ENCODE measurements at places on chromosomes 3 and 15.

DNA sequence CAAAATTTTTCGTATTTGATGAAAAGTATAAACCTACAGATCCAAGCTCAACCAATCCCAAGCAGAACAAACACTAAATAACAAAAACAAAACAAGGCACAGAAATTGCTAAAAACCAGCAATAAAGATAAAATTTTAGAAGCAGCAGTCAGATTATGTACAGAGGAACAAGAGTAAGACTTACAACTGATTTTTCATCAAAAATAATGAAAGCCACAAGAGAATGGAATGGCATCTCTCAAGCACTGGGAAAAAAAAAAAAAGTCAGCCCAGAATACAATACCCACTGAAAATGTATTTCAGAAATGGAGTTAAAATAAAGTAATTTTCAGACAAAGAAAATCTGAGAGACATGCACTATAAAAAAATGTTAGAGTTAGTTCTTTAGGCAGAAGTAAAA is 27.0 kb downstream of the GPR156 start:
- no peak for DNase-seq

GRCh38 chr3:168044049-168044448 is 51.7 kb downstream of the GOLIM4 start:
- DNase-seq = no peak

- no peak for DNase-seq
Observed at GRCh38 chr3:104536715-104537114, 830.0 kb upstream of the ALCAM start.

DNA sequence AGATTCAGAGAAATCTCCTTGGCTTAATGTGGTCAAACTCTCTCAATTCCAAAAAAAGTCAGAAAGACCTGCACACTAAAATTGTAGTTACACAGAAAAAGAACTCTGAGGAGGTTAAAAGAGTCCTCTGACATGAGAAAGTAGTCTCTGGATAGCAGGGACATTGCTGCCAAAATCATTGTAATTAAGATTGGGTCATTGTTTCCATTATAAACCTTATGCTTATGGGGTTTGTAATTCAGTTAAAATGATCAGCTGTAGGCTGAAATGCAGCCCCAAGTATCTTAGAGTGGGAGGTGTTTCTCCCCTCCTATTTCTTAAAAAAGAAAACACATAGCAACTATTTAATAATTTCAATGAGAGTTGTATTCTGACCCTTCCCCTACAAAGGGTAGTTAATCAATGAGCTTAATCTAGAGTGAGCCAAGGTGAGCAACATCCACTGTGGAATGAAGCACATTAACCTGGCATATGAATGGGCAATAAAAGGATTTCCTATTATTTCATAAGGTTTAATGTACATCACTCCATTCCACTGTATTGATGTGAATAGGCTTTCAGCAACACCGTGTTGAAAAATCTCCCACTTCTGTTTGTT is 406.9 kb downstream of the TIGIT start:
- no peak for DNase-seq

GRCh38 chr15:77623755-77624524 is 8.8 kb downstream of the LINGO1 start:
- DNase-seq = no peak

- DNase-seq = no peak
Observed at GRCh38 chr3:170852324-170852723, 17.7 kb downstream of the RPL22L1 start.
